IPS DF 6.9 (cell line): ENCODE measurements at places on chromosomes 6 and 20.

DNA sequence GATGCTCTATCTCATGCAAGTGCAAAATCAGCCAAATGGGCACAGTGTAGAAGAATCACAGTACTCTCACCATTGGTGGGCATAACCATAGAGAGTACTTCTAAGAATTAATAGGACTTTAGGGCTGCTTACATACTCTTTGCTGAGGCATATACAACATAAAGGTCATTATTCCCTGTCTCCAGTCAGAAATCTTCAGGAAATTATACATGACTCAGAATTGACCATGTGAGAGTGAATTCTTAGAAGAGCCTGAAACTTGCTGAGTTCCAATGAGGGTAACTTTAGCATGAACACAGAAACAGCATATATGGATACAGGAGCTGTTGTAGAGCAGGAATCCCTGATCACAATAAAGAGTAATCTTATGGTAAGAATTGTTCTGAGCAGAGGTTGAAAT lies 498.7 kb downstream of the TENT5A start:
- no peak for DNase-seq
- no peaks in the 10 kb centered on the region for H3K36me3 ChIP-seq
- no peaks in the 10 kb centered on the region for H3K4me1 ChIP-seq
- H3K4me3 ChIP-seq = no peak overlapping the region

GRCh38 chr20:10540636-10541493 lies 105.8 kb downstream of the SLX4IP start:
- H3K36me3 ChIP-seq = no peaks in the 10 kb centered on the region
- no peaks in the 10 kb centered on the region for H3K4me1 ChIP-seq
- no peak overlapping the region for H3K27ac ChIP-seq
- no peaks in the 10 kb centered on the region for H3K27me3 ChIP-seq

GRCh38 chr6:158399040-158399700 lies 86.9 kb downstream of the TULP4 start:
- H3K36me3 ChIP-seq = no peaks in the 10 kb centered on the region
- no peak for DNase-seq
- no peaks in the 10 kb centered on the region for H3K27me3 ChIP-seq
- H3K4me3 ChIP-seq = no peak overlapping the region

GRCh38 chr6:34572021-34572420 lies 15.9 kb upstream of the SPDEF start:
- H3K4me3 ChIP-seq = no peak overlapping the region
- no peak overlapping the region for H3K27ac ChIP-seq
- H3K27me3 ChIP-seq = 0 out of 2 replicates have a peak, but pooled peaks cover 1% of the 10 kb centered on the region
- H3K36me3 ChIP-seq = no peaks in the 10 kb centered on the region

- H3K27ac ChIP-seq = no peak overlapping the region
- H3K27me3 ChIP-seq = no peaks in the 10 kb centered on the region
- no peaks in the 10 kb centered on the region for H3K4me1 ChIP-seq
- no peak for DNase-seq
Observed at GRCh38 chr6:124282541-124282940, 478.9 kb downstream of the NKAIN2 start.

DNA sequence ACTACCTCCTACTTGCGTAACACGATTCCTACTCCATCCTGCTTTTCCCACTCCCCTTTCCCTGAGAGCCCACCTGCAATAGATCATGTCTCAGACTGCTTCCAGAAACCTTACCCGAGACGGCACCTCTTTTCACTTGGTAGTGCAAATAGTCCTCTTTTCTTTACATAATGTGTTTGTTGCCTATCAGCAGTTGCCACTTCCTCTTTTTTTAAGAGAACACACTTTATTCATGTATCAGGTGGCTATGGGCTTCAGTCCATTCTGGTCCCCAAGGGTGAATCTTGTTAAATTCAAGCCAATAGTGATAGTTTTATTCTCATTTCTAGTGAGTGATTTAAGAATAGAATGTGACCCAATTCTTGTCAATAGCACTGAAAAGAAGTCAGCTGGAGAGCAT lies 57.7 kb upstream of the FERMT1 start:
- H3K36me3 ChIP-seq = no peaks in the 10 kb centered on the region
- DNase-seq = no peak
- H3K27me3 ChIP-seq = no peaks in the 10 kb centered on the region
- no peak overlapping the region for H3K27ac ChIP-seq

DNA sequence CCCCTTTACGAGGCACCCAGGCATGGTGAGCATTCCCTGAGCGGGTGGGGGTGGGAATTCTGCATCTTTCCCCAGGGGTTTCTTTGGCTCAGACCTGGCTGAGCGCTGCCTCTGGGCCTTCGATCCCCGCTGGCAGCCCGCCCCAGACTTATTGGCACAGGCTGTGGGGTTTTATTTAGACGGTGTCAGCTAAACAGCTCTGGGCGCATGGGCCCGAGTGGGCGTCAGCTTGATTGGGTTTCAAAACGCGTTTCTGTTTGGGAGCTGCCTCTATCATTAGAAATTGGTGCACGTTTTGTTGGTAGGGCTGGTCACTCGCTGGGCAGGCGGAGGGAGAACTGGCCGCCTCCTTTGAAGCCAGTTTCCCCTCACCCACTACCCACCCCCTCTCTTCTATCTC lies 21.0 kb downstream of the PMEPA1 start:
- no peaks in the 10 kb centered on the region for H3K27me3 ChIP-seq
- no peak overlapping the region for H3K4me3 ChIP-seq
- no peaks in the 10 kb centered on the region for H3K36me3 ChIP-seq
- peaks cover 6% of the 10 kb centered on the region for H3K4me1 ChIP-seq
- no peak overlapping the region for H3K27ac ChIP-seq
- DNase-seq = no peak
